ENCODE measurements at places on chromosomes 13 and 19.

DNA sequence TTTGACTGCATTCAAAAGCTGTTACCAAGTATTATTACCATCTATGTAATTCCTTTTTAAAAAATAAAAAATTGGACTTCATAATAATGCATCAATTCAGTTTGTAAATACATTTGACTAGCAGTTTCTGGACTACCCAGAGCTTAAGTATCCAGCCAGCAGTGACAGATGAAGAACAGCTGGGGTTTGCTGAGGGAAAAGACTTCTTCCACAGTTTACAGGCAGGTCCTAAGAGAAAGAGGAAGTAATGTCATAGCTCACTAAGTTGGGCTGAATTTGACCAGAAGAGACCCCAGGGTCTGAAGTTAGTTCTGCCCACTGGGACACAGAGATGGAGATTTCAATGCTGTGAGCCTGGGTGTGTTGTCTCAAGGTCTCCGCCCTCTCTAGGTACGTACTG is 96.4 kb downstream of the MBNL2 start:
- no peak for DNase-seq

DNA sequence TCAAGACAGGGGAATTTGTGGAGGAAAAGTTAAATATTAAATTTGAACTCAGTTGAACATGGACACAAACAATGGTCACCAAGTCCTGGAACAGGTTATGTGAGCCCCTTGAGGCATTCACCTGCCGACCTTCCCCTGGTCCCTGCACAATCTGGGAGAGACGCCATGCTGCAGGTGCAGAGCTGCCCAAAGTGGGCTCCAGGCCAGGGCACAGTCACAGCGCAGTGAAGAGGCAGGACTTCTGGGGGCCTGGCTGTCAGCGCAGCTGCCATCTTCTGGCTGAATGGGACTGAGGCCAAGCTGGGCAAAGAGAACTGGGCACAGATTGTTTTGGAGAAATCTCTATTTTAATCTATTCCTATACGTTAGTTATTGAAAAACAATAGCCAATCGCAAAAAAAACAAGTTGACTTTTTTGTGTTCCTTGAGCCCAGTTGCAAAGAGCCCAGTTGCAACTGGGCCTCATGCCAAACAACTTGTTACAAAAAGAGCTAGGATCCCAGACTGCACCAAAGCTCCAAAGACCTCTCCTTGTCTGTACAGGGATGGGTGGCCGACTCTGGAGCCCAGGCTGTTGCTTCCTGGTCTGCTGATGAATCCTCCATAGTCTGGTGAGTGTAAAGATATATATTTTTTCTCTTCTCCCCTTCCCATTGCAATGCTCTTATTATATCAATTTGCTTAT is 1.2 kb upstream of the ZNF626 start:
- DNase-seq, result no peak

DNA sequence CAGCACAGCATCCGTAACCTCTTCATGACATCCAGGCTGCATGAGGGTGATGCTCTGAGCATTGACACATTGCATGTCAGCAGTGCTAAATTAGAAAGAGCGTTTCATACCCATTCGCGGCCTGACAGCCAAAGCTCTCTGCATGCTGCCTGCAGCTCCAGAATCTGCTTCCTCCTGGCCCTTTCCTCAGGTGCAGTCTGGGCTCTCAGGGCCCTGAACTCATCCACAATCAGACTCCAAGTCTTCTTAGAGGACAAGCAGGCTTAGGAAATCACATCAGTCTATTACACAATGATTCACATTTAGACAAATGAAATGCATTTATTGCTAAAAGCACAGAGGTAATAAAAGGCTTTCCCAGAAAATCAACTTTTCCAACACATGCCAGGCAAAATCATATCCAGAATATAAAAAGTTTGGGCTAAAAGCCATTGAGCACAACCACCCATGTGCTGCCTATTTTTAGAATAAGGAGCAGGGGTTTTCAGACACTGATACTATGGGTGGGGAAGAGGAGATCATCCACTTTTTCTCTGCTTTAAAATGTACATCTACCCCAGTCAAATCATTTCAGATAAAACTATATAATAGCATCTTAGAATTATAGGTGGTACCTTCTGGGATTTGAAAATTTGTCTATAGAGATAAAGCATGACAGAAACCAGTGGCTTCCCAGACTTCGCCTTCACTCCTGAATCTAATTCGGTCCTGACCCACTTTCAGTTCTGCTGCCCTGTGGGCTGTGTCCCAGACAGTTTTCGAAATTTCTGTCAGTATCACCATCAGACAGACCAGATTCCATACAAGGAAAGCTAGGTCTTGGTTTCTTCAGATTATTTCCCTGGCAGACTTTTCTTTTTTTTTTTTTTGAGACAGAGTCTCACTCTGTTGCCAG is 109.3 kb downstream of the COL4A2 start:
- no peak for DNase-seq

DNA sequence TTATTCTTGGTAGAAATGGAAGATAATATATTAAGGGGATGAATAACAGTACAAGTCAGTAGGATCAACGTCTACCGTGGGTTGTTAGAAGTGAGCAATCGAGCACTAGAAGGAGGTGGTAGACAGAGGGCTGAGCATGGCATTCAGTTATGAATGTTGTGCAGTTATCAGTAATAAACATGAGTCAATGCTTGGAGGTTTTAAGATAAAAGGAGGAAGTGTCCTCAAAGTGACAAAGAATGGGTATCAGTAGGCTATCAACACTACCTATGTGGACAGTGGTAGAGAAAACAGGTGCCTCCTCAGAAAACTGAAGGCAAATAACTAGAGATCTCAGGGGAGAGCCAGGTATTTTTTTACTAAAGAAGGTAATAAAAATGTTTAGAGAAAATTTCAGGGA is 1607.0 kb downstream of the PCDH9 start:
- no peak for DNase-seq

GRCh38 chr13:51523082-51523518 is 61.2 kb upstream of the WDFY2 start:
- no peak for DNase-seq

All from NCI-H226 (cell line).